ENCODE measurements at places on chromosomes 7 and 10. TPM values are rescaled to one million over a fixed set of nuclear protein-coding genes. Genes with fewer than 3 reads are reported as not detected.

The PTN gene
- 162 TPM for total RNA-seq

The ASB10 gene
- 0.44 TPM for total RNA-seq

The LEP gene
- total RNA-seq, result not detected

The NRAP gene
- 13.0 TPM for total RNA-seq

The PKD2L1 gene
- 0.16 TPM for total RNA-seq

The P4HA1 gene
- 107 TPM for total RNA-seq

The LIPF gene
- not detected for total RNA-seq

The RET gene
- total RNA-seq, result 4.5 TPM

The SLC39A12 gene
- total RNA-seq, result 18.0 TPM

The TUBB8 gene
- total RNA-seq, result not detected

All from camera-type eye (tissue), 1 donor.